ENCODE measurements at places on chromosomes 5 and 9. TPM values are rescaled to one million over a fixed set of nuclear protein-coding genes. Genes with fewer than 3 reads are reported as not detected.

The GBA2 gene
- total RNA-seq: 31.1 TPM

The TAF11L10 gene
- total RNA-seq: not detected

The PLAC8L1 gene
- 0.20 TPM for total RNA-seq

The RNF183 gene
- total RNA-seq: under 0.01 TPM

The PPP3R2 gene
- not detected for total RNA-seq

The PCDHB9 gene
- total RNA-seq: under 0.01 TPM

The SAXO1 gene
- not detected for total RNA-seq

The CER1 gene
- not detected for total RNA-seq

The JAKMIP2 gene
- total RNA-seq: 1.1 TPM

The ACOT12 gene
- total RNA-seq: not detected

The CDC25C gene
- total RNA-seq: 11.9 TPM

The MEIKIN gene
- total RNA-seq: not detected

The CAVIN4 gene
- total RNA-seq: 0.78 TPM

The FOXD1 gene
- 1.4 TPM for total RNA-seq

The GLRA1 gene
- not detected for total RNA-seq

The CCDC192 gene
- not detected for total RNA-seq

The RACK1 gene
- total RNA-seq: 5,733 TPM

The OR1J2 gene
- total RNA-seq: 0.20 TPM

The TNFSF15 gene
- 0.20 TPM for total RNA-seq

The MARCHF11 gene
- not detected for total RNA-seq

The LIX1 gene
- not detected for total RNA-seq

The ISOC1 gene
- total RNA-seq: 10.7 TPM

The KIF3A gene
- total RNA-seq: 3.7 TPM

The SPINK6 gene
- total RNA-seq: not detected

The SIT1 gene
- not detected for total RNA-seq

The DMRT2 gene
- total RNA-seq: 1.6 TPM

The TGFBI gene
- total RNA-seq: 386 TPM

The SLC6A19 gene
- total RNA-seq: not detected

The IQGAP2 gene
- total RNA-seq: 2.2 TPM

The DMAC1 gene
- 9.9 TPM for total RNA-seq

The RNF38 gene
- 10.8 TPM for total RNA-seq

The AFAP1L1 gene
- 8.2 TPM for total RNA-seq

The PTGS1 gene
- 83.0 TPM for total RNA-seq

The IGFBPL1 gene
- not detected for total RNA-seq

The SLC6A7 gene
- not detected for total RNA-seq

The SHROOM1 gene
- 7.8 TPM for total RNA-seq

The IL31RA gene
- 0.37 TPM for total RNA-seq

The ANKRD31 gene
- total RNA-seq: under 0.01 TPM

The SLC34A3 gene
- total RNA-seq: not detected

The CENPK gene
- total RNA-seq: 20.9 TPM

The FGD3 gene
- total RNA-seq: not detected

The ADAMTSL2 gene
- not detected for total RNA-seq

The ADRB2 gene
- total RNA-seq: under 0.01 TPM

The OTP gene
- not detected for total RNA-seq

The PCDHGA4 gene
- 3.5 TPM for total RNA-seq

The HACD4 gene
- total RNA-seq: 3.7 TPM

The ROR2 gene
- total RNA-seq: 0.78 TPM

The PHYHD1 gene
- 11.4 TPM for total RNA-seq

The C9 gene
- not detected for total RNA-seq

The LCP2 gene
- not detected for total RNA-seq

The CDC20B gene
- not detected for total RNA-seq

The SLC45A2 gene
- total RNA-seq: 0.20 TPM

The ENHO gene
- not detected for total RNA-seq

The ADAMTS2 gene
- 39.7 TPM for total RNA-seq
